ENCODE measurements at places on chromosomes 7 and 10.

DNA sequence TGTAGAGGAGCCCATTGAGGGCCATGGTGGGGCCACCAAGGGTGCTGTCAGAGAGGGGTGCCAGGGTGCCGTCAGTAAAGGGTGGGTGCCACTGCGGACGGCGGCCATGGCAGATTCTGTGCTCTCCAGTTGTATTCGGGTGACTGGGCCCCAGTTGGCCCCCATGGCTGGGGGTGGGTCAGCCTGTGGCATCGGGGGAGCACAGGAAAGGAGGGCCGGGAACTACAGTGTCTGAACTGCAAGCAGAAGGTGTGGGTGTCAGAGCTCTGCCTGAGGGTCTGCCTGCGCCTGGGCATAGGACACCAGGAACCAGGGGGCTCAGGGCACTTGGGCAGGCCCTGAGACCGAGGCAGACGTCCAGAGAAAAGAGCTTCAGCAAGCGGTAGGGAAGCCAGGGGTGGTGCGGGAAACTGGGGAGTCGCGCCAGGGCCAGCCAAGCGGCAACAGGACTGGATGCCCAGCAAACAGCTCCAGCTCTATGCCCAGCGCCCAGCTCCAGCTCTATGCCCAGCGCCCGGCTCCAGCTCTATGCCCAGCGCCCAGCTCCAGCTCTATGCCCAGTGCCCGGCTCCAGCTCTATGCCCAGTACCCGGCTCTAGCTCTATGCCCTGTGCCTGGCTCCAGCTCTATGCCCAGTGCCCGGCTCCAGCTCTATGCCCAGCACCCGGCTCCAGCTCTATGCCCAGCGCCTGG lies 502.3 kb upstream of the FOXK1 start:
- no peak for DNase-seq

DNA sequence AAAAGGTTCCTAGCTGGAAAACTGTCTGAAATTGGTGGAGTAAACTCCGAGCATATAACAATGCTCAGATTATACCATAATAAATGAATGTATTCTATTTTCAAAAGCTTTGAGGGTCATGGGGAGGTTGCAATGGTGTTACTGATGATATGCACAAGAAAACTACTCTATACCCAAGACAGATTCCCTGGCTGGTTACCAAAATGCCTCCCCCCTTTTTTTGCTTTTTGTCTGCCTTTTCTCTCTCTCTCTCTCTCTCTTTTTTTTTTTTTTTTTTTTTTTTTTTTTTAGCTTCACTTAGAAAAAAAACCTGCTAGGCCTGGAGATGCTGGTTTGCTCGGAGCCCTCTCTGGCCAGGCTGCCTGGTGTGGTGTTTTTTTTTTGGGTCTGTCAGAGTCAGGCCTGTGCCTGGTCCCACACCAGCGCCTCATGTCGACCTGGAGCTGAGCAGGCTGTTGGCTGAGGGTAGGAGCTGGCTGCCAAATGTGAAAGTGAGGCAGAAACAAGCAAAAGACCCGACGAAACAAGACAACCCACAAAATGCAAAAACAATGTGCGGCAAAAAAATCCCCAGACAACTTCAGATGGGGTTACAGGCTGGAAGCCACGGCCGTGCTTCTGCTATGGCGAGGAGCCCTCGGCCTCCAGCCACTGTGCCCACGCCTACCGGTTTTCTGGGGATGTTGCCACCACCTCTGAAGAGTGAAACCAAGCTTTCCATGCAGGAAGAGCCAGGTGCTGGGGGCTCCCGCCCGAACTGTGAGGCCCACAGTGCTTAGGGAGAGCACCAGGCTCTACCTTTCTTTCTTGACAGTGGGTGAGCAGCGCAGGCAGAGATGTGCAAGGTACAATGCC lies 59.9 kb upstream of the EFCAB10 start:
- no peak for DNase-seq

DNA sequence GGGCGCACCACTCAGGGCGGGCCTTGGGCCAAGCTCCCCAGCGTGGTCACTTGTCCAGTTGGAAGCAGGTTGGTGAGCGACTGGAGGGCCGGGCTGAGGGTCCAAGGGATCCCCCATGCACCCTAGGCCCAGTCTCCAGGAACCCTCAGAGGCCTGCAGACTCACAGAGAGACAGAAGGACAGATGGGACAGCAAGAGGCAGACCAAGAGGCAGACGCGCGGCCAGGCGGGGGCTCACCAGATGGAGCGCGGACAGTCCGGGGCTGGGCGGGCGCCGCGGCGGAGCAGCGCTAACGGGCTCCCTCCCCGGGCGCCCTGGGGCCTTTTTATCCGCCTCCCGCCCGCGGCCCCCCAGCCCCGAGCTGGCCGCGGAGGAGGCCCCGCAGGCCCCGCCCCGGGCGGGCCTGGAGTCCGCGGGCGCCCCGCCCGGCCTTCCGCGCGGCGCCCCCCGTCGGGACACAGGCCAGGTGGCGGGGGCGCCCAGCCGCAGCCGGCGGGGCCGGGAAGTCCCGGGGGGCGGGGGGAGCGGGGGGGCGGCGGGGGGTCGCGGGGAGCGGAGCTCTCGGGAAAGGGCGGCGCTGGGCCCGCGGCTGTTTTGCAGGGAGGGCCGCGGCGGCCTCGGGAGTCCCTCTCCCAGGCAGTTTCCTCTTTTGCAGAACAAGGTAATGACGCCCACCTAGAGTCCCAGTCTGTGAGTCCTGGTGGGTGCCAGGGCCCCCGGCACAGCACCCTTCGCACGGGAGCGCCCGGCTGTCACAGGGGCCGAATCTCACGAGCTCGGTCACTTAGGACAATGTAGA lies at the start of gene LOXL4:
Gene LOXL4 (minus strand): TSS at position 301 of the 800 bp plus-strand sequence. CDS start 5,175 bp downstream, outside the sequence.
- peak; percentile 70 for DNase-seq

GRCh38 chr10:30980951-30981616 lies 50.6 kb downstream of the ZNF438 start:
- DNase-seq: no peak

DNA sequence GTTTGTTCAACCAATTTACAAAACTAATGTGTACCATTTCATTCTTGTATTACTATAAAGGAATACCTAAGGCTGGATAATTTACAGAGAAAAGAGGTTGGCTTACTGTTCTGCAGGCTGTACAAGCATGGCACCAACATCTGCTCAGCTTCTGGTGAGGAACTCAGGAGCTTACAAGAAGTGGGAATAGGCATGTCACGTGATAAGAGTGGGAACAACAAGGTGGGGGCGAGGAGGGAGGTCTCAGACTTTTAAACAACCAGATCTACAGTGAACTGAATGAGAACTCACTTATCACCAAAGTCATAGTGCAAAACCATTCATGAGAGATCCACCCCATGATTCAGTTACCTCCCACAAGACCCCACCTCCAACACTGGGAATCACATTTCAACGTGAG lies 1178.0 kb downstream of the REEP3 start:
- no peak for DNase-seq

GRCh38 chr10:19937989-19938388 lies 121.8 kb downstream of the PLXDC2 start:
- no peak for DNase-seq

GRCh38 chr10:93115661-93116383 lies 42.1 kb downstream of the CYP26A1 start:
- peak; percentile 81 for DNase-seq

DNA sequence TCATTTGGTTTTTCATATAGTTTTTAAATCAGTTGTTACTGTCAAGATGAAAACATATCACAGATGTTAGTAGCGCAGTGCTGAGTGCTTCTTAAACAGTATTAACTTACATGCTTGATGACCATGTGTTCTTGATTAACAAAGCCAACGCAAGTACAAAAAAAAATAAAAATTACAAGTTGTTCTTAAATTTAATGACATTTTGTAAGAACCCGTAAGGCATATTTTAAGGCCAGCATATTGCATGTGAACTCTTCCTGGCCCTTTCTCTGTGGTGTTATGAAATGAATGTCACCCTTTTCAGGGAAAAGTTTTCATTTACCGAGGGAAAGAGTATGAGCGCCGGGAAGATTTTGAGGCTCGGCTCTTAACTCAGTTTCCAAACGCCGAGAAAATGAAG lies 140.4 kb upstream of the NPS start:
- no peak for DNase-seq

GRCh38 chr10:49283491-49283890 lies 15.5 kb upstream of the C10orf71 start:
- no peak for DNase-seq

DNA sequence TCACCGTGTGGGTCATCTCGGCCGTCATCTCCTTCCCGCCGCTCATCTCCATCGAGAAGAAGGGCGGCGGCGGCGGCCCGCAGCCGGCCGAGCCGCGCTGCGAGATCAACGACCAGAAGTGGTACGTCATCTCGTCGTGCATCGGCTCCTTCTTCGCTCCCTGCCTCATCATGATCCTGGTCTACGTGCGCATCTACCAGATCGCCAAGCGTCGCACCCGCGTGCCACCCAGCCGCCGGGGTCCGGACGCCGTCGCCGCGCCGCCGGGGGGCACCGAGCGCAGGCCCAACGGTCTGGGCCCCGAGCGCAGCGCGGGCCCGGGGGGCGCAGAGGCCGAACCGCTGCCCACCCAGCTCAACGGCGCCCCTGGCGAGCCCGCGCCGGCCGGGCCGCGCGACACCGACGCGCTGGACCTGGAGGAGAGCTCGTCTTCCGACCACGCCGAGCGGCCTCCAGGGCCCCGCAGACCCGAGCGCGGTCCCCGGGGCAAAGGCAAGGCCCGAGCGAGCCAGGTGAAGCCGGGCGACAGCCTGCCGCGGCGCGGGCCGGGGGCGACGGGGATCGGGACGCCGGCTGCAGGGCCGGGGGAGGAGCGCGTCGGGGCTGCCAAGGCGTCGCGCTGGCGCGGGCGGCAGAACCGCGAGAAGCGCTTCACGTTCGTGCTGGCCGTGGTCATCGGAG lies 1.8 kb downstream of the ADRA2A start:
- DNase-seq: no peak

DNA sequence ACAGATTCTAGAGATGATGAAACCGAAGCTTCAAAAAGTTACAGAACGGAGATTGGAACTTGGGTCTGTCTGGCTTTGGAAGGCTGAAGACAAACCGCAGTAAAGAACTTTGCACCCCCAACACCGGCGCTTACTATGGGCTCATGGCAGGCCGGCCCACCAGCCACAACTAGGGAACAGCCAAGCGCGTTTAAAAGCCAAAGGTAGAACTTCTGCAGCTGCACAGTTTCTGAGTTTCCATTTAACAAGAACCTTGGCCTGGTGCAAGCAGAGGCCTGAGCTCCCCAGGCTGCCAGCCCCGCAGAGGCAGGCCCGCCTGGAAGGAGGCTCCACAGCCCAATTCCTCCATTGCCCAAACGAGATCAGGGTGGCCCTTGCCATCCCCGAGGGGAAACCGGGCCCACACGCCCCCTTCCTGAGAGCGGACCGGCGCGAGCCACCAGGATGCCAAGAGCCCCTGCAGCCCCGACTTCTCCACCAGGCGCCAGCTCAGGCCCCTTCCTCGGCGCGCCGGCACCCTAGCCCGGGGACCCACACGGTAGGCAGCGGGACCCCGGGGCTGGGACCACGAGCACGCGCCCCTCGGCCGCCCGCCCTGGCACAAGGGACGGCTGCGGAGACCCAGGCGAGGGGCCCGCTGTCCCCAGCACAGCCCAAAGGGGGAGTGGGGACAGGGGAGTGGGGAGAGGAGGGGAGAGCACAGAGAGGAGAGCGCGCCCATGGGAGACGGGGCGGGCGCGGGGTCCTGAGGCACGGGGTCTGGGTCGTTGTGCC lies 566 bp downstream of the MAD1L1 start:
- DNase-seq: peak; percentile 39

- DNase-seq: no peak
Observed at GRCh38 chr10:124035928-124036558, 57.4 kb downstream of the CHST15 start.

Measured in HEK293T (cell line).